ENCODE measurements at places on chromosomes 1 and 21. TPM values are rescaled to one million over a fixed set of nuclear protein-coding genes. Genes with fewer than 3 reads are reported as not detected.

- DNase-seq = no peak
These were observed 132.6 kb downstream of the ETS2 start for GRCh38 chr21:38938343-38938742.

GRCh38 chr1:39044762-39045161 lies 18.6 kb downstream of the NDUFS5 start:
- no peak for DNase-seq

GRCh38 chr21:31713973-31714740 lies 17.8 kb downstream of the SCAF4 start:
- DNase-seq = no peak

DNA sequence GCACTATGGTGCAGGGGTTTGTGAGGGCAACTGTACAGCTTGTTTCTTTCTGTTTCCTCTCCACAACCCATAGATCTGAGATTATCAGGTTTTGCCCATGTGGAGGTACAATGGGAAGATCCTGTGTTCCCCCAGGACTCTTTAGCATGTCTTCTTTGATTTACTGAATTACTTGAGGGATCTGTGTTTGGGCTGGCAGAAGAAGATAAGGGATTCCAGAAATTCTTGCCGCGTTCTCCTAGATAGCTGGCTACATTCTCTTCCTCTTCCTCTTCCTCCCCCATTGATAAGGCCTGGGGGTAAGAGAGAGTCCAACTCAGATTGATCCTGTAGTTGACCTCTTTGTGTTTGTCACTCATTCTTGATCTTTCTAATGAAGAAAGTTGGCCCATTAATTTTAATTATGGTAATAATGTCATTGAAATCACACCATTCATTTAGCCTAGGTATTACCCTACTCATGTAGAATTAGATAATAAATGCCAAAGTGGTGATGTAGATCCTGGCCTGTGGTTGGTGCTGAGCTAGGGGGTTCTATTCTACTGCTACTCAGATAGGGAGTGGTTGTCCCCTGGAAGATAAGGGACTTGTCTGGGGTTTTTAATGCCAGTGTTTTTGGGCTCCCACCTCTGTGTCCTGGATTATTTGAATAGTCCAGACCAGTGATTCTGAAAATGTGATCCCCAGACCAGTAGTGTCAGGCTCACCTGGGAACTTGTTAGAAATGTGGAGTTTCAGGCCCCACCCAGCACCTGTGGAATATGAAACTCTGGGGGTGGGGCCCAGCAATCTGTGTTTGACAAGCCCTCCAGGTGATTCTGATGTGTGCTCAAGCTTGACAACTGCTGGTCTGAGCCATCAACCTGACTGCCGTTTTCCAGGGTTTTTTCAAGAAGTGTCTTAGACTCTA lies 122.2 kb downstream of the NOS1AP start:
- peak; percentile 59 for DNase-seq

- no peak for DNase-seq
These were observed 34.3 kb downstream of the PIK3R3 start for GRCh38 chr1:46098027-46098712.

DNA sequence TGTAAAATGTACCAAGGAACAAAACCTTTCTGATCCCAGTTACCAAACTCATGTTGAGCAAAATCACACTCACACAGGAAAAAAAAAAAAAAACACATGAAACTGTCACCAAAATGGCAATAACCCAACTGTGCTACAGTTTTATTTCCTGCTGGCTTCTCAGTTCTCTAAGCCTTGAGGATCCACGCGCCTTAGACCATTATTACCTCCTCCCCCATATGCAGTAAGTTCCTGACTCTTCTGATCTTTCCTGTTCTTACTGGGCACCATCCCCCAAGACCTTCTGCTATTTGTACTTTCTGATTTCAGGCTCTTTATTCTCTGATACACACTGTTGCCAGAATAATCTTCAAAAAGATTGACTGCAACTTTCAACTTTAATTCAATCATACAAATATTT lies 79.6 kb downstream of the SLC45A1 start:
- peak; percentile 70 for DNase-seq

Gene SPRR2G
- total RNA-seq = not detected

- DNase-seq = no peak
These were observed 63.4 kb downstream of the WDR64 start for GRCh38 chr1:241715435-241715834.

DNA sequence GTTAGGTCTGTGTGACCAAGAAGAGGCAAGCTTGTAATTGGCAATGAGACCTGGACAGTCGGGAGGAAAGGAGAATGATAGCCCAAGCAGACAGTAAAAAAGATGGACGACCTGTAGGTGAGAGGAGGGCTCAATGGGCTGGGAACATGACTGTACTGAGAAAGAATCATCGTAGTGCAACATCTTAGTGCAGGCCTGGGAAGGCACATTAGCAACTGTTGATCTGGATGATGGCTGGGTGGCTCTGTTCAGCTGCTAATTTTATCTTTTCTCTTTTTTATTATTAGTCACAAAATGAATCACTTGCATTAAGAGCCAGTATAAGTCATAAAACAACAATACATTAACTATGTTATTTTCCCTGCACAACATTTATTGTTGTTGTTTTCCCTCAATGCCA lies 32.9 kb downstream of the IFI44 start:
- no peak for DNase-seq

GRCh38 chr1:232328486-232329102 lies 301.3 kb downstream of the SIPA1L2 start:
- DNase-seq = no peak

DNA sequence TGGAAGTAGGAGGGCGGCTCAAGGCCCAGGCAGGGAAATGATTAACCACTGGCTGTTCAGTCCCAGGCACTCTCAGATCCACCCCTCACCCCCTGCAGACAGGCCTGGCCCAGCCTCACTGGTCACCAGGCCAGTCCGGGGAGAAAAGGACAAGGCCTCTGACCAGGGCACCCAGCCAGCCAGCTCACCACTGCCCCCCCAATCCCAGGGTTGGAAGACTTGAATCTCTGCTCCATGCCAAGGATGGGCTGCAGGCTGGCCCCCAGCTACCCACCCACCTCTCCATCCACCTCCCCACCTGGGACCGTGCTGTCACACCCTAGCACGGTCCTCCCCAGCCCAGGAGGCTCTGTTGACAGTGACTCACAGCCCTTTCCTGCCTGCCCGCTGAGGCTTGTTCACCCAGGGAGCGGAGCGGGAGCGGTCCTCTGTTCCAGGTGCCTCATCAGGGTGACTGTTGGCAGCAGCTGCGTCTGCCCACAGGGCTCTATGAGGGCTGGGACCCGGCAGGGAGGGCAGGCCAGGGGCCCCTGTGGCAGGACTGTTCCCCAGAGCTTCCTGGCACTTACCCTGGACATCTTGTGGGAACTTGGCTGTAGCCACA lies 2.2 kb downstream of the LAD1 start:
- DNase-seq = no peak

GRCh38 chr1:62142496-62142895 lies 52.2 kb upstream of the L1TD1 start:
- DNase-seq = no peak

- DNase-seq = no peak
These were observed 62.6 kb upstream of the IRF2BP2 start for GRCh38 chr1:234672349-234673135.

GRCh38 chr1:29368936-29369932 lies 132.9 kb downstream of the PTPRU start:
- no peak for DNase-seq

GRCh38 chr1:230381585-230381984 lies 44.5 kb downstream of the PGBD5 start:
- DNase-seq = no peak

DNA sequence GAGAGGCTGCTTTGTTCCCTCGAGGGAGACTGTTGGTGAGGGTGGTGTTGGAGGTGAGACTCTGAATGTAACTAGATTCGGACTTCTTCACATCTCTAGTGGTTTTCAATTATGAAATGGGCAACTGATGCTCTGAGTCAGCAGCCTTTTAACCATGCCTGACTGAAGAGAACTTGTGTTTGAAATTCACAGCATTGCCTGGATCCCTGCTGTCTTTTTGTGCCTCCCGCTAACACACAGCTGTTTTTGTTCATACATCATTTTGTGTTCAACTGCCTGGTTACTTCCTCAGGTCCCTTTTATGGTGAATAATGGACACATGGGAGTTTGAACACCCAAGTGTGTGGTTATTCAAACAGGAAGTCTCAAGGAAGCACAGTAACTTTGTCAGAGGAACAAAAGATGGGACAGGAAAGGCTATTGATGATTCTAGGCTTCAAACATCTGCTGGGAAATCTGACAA lies 16.8 kb downstream of the LAMC1 start:
- DNase-seq = peak; percentile 77

DNA sequence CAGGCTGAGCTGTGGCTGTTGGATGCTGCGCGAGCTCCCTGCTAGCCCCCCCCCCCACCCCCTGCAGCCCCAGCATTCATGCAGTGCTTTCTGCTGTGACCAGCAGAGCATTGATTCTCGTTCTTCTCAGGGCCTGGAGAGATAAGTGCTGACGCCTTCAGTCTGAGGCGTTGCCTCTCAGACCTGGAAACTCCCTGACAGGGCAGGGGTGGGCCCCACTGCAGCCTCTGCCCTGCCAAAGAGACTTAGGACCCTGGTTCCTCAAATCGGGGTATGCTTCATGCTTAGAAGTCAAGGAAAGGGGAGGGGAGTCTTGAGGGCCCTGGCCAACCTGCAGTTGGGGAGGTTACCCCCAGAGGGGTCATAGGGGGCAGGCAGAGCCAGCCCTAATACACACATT lies 38.5 kb downstream of the PTPRF start:
- no peak for DNase-seq

Gene SPATA17
- not detected for total RNA-seq

GRCh38 chr1:242017580-242018233 lies 18.8 kb upstream of the MAP1LC3C start:
- peak; percentile 56 for DNase-seq

DNA sequence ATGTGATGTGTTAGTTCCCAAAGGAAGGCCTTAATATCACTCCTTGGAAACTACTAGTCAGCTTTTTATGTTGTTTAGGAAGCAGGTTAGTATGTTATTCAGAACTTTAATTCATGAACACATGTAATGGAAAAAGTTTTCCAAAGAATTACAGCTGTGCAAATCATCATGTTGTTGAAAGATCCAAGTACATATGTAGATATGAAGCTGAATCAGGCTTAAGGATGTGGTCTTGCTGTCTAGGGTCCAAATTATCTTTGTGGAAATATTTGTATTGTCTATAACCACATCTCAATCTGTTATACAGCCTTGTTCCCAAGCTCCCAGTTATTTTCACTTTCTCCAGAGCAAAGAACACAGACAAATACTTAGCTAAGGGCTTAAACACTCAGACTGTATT lies 231.6 kb downstream of the TPR start:
- DNase-seq = no peak

- DNase-seq = no peak
These were observed 4.3 kb upstream of the S100A8 start for GRCh38 chr1:153395136-153395685.

GRCh38 chr1:1835546-1835945 lies 55.3 kb downstream of the GNB1 start:
- no peak for DNase-seq

DNA sequence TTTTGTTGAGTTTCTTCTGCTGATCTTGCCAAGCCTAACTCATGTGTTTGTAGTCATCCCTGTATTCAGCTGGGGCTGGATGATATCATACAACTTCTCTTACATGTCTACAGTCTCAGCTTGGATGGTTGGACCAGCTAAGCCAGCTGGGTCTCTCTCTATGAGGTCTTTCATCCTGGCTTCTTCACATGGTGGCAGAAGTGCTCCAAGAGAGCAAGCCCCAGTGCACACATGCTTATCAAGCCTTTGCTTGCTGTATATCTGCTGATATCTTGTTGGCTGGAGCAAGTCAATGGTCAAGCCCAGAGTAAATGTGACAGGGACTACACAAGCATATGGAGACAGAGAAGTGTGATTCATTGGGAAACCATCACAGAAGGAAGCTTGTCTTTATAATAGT lies 29.2 kb upstream of the SLC44A5 start:
- no peak for DNase-seq

DNA sequence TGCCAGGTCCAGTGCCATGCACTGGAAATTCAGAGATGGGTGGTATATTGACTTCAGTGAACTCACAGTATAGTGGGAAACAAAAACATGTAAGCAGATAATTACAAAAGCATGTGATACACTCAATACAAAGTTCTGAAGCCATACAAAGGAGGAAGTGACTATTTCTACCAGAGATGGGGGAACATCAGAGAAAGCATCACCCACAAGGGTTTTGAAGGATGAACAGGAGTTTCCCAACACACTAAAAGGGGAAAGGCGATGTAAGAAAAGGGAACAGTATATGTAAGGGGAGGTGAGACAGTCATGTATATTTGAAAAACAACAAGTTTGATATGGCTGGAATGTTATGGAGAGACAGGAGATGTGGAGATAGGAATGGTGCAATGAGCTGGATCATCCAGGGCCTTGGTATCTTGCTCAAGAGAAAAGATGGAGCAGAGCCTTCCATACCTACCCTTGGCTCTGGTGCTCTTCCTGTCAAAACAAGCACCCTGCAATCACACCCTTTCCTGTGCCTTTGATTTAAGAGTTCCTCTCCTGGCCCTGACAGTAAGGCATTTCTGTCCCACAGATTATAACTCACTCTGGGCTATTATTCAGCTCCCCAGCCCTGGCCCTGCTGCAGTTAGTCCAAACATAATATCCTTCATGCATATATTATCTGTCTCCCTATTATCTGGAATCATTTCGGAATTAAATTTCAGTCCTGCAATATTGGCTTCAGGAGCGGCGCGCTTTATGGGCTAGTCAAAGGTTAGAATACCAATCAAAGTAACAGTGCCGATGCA lies 60.5 kb downstream of the DMAP1 start:
- no peak for DNase-seq

DNA sequence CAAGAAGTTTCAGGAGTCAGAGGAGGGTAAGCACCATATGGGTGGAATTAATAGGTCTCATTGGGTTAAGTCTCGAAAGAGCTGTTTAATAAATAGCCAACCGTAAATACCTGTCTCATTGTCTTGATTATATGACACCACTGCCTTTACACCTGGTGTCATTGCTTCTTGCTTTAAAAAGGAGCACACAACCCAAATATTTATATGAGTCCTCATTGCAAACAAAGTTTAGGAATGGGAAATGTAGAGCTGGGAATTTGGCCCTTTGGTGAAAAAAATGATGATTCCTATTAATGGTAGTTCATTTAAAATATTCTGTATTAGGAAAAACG lies 2.1 kb downstream of the BACH1 start:
- DNase-seq = no peak

Gene KCNE2
- total RNA-seq = not detected

Gene RNU5D-1
- not detected for total RNA-seq

DNA sequence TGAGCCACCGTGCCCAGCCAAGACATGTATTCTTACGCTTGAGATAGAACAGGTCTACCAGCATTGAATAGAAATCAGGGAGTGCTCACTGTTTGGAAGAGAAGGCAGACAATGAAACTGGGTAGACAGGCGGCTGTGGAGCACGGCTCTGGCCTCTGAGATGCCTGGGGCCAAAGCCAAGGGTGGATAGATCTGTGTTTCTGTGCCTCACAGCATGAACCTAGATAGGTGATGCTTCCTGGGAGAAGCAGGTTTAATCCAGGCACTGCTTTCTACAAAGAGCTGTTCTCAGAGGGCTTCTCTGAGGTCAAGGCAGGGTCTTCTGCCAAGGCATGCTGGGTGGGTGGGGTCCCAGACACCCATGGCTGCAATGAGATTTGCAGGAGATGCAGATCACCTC lies 24.6 kb upstream of the PRSS38 start:
- DNase-seq = no peak

Data from endothelial cell of umbilical vein (primary cell).